ENCODE measurements at places on chromosomes 7 and 10.

- DNase-seq: no peak
Observed at GRCh38 chr10:22338931-22339330, 6.4 kb upstream of the SPAG6 start.

DNA sequence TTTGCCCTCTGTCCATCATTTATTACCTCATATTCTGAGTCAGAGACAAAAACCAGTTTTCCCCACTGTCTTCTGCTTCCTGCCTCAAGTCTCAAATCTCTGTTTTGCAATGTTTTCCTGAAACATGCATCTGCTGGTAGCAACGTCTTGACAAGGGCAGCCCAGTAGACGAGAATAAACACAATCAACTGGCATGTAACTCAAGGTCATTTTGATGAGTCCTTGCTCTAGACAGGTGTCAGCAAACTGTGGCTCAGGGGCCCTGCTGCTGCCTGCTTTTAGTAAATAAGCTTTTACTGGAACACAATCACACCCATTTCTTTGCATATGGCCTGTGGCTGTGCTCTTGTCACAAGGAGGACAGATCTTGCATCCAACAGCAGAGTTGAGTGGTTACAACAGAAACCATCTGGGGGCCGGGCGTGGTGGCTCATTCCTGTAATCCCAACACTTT, 59.8 kb downstream of the ITIH5 start:
- no peak for DNase-seq

DNA sequence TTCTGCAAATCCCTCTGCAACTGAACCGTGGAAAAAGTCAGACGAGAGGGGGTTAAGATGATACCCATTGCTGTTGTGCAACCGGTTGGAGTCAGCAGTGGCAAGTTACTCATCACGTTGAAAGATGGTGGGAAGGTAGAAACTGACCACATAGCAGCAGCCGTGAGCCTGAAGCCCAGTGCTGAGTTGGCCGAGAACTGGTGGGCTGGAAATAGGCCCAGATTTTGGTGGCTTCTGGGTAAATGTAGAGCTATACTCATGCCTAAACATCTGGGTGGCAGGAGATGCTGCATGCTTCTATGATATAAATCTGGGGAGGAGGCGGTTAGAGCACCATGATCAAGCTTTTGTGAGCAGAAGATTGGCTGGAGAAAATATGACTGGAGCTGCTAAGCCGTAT, 78.6 kb downstream of the ARL5B start:
- DNase-seq: no peak

DNA sequence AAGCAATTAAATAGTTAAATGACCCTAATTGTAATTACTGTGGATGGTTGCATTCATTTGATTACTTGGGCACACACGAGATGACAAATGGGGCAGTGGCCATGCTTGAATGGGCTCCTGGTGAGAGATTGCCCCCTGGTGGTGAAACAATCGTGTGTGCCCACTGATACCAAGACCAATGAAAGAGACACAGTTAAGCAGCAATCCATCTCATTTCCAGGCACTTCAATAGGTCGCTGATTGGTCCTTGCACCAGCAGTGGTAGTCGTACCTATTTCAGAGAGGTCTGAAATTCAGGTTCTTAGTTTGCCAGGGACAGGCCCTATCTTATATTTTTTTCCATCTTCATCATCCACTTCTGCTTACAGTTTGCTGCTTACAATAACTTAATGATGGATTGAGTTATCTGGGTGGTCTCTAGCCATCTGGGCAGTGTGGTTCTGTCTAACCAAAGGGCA, 8.3 kb downstream of the PCBD1 start:
- DNase-seq: peak; percentile 33

DNA sequence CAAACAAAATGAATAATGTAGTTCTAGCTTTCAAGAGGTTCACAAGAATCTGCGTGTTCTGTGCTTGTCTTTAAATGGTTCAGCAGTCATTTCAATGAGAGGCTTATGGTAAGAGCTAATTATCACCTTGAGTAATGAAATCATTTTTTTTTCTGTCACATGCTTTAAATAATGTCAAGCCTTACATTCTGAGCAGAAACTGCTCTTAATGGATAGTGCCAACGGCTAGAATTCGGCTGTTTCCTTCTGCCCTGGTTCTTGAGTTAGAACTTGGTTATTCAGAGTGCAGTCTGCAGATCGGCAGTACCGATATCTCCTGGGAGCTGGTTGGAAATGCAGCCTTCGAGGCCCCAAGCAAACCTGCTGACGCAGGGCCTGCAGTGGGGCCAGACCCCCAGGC, 316.2 kb downstream of the CAMK1D start:
- DNase-seq: no peak

DNA sequence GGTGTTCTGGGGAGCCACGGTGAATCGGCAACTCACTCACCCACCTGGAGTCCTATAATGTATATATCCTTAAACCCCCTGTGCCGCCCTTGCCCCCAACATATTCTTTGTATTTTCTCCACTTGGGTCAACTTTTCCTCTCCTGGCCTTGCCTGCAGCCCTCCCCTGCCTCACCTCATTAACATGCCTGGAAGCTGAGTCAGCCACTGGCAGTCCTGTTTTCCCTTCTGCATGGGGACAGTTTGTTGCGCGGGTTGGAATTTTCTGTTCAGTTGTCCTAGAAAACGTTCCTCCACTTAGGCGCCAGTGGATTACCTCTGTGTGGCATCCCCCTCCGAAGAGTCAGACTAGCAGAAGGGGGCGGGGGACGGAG, 97.4 kb downstream of the C10orf105 start:
- DNase-seq: no peak

- no peak for DNase-seq
Observed at GRCh38 chr7:112981966-112982365, 104.7 kb downstream of the GPR85 start.

GRCh38 chr7:66905689-66906088, 15.3 kb upstream of the TMEM248 start:
- no peak for DNase-seq

DNA sequence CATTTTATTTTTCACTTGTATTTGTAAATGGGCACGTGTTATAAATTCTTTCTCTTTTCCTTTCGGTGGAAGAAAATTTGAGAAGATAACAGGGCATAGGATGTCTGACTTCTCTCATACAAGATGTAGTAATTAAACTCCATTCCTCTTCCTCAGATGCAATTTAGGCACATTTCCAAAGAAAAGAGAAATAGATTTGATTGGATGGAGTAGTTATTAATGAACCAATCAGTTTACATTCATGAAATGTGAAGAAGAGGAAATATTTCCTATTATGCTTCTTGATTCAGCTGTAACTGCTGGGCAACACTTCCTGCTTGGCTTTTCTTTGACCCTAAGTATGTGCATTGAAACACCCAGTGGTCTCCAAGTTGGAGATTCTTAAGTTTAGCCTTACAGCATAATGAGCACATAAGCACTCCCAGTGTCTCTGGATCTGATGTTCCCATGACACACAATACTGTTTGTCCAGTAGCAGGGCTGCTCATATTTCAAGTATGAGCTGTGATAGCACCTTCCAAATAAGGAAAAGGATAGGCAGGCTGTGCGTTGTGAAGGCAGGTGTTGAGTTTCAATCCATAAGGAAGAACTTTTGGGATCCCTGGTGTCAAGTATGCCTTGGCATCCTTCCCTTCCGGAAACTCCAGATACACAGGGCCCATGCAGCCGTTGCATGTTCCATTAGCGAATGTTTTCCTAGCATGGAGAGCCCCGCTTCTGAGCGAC, 33.4 kb upstream of the COBL start:
- DNase-seq: no peak

GRCh38 chr7:50477640-50478039, 27.5 kb upstream of the FIGNL1 start:
- DNase-seq: no peak

DNA sequence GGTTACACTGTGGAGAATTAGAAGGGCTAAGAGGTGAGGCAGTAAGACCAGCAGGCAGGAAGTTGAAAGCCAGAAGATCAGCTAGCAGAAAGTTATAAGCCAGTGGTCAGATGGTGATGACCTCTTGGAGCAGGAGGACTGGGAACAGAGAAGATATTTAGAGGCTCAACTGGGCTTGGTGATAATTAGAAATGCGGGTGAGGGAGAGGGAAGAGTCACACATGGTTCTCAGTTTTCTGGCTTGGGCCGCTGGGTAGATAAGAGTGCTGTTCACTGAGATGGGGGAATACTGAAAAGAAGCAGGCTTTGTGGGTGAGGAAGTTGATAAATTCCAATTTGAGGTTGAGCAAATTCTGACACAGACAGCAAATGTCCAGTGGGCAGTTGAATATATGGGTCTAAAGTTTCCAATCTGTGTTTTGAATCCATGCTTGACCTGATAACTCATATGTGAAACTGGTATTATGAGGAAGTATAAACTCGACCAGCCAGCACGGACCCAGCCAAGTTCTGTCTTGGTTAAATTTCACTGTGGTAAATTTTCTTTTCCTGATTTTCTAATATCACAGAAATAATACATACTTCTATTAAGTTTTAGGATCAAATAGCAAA, 22.7 kb downstream of the LSMEM1 start:
- DNase-seq: no peak

DNA sequence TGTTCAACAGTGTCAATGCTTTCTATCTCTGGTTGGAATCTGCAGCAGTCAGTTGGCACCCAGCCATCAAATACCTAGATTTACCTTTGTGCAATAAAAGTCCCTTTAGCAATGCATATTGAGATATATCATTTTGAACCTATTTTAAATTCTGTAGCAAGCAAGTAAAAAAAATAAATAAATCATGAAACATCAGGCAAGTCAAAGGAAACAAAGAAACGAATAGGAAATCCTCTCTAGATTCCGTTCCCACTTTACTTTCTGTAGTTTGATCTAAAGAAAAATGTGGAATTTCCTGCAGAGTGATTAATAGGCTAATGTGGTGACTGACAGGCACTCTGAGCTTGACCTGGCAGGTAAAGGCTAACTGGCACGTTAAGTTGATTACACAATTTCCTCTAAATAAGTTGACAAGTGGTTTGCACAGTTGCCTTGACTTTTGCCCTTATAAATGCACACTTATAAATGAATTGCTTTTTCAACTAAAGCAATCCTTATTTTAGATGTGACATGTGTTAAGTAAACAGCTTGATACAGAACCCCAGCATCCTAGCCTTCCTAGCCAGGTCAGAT, 208.1 kb upstream of the TCF7L2 start:
- no peak for DNase-seq

GRCh38 chr10:82621680-82622079, 746.7 kb downstream of the NRG3 start:
- DNase-seq: no peak

DNA sequence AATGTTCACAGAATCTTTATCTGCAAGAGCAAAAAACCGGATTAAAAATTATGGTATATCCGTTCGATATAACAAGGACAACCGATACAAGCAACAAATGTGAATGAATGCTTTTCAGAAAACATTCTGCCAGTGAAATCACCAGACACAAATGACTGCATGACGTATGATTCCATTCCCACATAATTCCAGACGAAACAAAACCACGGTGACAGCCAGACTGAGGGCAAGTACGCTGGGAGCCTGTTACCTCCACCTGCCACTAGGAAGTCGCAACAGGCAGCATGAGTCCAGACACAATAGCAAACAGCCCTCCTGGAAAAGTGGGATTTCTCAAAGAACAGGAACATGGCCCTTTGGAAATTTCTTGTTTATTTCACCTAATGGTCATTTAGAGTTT, 41.7 kb downstream of the MAD1L1 start:
- DNase-seq: no peak

DNA sequence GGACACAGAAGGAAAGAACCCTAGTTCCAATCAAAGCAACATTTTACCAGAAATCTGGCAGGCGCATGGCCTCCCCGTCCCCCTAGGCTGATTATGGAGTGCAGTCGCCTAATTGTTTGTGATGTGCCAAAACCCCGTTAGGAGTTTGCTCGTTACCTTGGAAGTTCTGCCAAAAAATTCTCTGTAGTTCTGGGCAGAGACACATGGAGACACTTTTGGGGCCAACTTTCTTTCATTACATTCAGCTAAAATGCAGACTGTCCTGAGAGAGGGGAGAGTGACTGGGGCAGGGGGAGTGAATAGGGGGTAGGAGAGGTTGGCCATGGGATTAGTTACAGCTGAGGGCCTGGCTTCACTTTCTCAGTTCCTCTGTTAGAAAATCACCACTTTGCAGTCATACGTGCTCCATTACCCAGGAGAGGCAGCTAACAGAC, 158.0 kb upstream of the NPVF start:
- no peak for DNase-seq

- DNase-seq: no peak
Observed at GRCh38 chr7:322111-322671, 32.2 kb downstream of the FOXL3 start.

DNA sequence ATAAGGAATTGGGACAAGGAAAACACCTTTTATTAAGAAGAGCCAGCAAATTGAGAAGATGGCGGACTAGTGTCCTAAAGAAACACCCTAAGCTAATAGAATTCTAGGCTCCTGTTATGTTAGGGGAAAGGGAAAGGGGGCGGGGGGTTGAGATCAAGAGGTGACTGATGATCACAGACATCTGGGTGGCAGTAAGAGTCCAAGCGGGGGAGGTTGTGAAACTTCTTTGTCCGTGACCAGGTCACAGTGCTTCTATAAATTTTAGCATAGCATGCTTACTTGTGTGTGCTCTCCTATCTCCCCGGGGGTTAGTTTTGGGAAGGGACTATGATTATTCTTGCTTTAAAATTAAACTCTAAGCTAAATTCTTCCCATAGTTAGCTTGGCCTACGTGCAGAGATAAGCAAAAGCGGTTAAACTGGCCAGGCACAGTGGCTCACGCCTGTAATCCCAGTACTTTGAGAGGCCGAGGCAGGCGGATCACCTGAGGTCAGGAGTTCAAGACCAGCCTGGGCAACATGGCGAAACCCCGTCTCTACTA, 262.1 kb downstream of the SKIDA1 start:
- DNase-seq: no peak

GRCh38 chr7:131897016-131897789, 340.8 kb upstream of the PODXL start:
- DNase-seq: peak; percentile 92

DNA sequence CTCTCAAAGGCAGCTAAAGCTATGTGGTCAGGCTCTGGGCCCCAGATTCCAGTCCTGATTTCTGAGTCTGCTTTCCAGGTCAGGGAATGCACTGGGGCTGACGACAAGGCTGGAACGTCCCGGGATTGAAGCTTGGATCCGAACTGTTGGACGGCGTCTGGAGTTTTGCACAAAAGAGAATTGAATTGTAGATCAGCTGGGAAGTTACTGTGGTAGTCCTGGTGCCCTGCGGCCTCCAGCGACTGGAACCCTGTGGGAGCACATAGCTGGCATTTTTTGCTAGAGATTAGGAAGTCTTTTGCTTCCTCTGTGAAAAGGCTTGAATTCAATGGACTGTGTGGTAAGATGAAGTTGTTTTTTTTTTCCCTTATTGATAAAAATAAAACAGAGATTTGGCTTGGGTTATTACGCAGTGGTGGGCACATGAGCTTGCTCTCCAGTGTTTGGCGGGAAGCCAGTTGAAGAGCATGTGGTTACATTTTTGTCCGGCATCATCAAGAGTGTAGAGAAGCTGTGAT, at the start of gene HK1:
Gene HK1, plus strand, starts transcription at position 51 of the 518 bp plus-strand sequence.
- DNase-seq: no peak
